ENCODE measurements at places on chromosomes 16 and 17. TPM values are rescaled to one million over a fixed set of nuclear protein-coding genes. Genes with fewer than 3 reads are reported as not detected.

- no peak overlapping the region for H3K4me3 ChIP-seq
- peaks cover 3% of the 10 kb centered on the region for H3K36me3 ChIP-seq
- no peak overlapping the region for H3K27ac ChIP-seq
Observed at GRCh38 chr17:38908676-38909181, 16.7 kb upstream of the LASP1NB start.

DNA sequence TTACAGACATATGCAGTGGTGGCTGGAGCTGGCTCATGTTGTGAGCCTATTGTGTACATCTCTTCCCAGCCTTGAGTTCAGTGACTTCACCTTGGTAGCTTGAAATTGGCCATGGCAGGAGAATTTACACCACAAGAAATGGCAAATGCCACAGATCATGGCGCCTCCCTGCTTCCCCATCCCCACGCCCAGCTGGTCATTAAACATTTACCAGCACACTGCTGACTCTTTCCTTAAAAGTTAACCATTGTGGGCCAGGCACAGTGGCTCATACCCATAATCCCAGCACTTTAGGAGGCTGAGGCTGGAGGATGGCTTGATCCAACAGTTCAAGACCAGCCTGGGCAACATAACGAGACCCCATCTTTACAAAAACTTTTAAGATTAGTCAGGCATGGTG is 22.6 kb upstream of the ITGB4 start:
- H3K4me3 ChIP-seq, result no peak overlapping the region
- H3K27ac ChIP-seq, result peak overlapping the region; percentile 35
- no peak for DNase-seq
- peaks cover 37% of the 10 kb centered on the region for H3K4me1 ChIP-seq
- no peaks in the 10 kb centered on the region for H3K27me3 ChIP-seq
- peaks cover 18% of the 10 kb centered on the region for H3K36me3 ChIP-seq

Gene QPRT
- total RNA-seq, result 79.5 TPM

DNA sequence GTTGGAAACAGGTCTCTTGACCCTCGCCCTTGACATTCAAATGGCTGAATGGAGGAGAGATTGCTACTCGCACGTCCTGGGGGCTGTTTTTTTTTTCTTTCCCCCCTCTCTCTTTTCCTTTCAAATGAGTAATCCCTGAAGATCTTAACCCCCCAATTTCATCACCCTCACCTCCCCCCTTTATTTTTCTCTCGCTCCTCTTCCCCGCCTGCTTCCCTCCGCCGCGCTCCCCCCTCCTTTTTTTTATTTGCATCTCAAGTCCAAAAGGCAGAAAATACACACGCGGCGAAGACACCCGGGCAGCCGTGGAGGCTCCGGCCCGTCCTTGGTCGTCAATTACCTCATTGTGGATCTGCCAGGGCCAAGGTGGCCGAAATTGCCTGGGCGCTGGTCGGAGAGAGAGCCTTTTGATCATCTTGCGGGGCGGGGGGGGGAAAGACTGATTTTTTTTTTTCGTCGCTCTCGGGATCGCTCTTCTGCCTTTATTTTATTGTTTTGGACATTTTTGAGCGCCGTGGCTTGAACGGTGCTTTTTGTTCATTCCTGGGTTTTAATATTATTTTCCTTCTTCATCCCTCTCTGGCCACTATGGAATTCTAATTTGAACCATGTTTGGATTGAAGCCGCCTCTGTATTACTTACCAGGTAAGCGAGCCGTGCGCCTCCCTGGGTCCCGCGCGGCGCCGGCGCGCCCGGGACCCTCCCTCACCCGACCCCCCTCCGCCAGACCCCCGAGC is 57.2 kb upstream of the GSE1 start:
- H3K4me3 ChIP-seq, result peak overlapping the region; percentile 95
- H3K27ac ChIP-seq, result peak overlapping the region; percentile 79
- no peak for DNase-seq
- H3K27me3 ChIP-seq, result peaks cover 60% of the 10 kb centered on the region
